ENCODE measurements at places on chromosomes 2 and 18.
A peak's percentile ranks its signal among the peaks of the same experiment; 100 is the strongest.

GRCh38 chr18:62606106-62606505 is 83.3 kb downstream of the ZCCHC2 start:
- no peak for DNase-seq

DNA sequence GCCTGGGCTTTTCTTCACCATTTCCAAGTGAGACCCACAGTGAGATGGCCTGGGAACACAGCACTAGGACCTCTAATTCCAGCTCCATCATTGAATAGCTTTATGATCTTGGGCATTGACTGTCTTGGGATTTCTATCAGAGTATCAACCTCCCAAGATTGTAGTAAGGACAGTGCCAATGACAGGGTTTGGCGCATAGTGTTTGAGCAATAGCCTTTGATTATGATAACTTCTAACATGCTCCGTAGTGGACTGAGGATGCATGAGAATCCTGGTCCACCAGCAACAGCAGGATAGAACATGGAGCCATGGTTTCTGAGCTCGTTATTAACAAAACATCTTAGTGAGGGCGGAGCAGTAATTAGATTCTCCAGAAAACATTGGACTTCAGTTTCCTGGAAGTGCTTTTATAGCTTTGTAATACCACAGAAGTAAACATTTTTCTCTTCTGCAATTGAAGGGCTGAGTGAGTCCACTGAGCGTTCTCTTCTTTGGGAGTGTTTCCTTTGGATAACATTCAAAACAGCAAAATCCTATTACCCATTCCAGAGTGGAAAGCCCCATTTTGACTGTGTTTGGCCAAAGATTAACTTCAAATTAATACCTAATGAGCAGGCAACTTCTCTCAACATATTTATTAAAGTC is 63.7 kb downstream of the IL1R2 start:
- no peak for DNase-seq

DNA sequence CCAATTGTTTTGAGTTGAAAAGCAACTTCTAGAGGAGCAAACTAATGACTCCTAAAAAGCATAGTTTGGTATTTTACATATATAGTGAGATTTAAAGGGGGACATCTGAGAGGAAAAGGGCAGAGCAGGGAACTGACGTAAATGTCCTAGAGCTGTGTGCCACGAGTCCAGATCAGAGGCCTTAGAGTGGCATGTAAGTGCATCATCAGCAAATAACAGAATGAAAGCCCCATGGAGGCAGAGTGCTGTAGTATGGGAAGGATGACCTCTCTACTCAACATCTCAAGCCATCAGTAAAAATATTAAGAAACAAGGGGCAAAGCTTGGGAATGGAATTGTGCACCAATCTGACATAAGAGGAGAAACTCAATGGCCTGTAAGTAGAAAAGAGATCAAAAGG is 31.4 kb downstream of the SCG2 start:
- no peak for DNase-seq

GRCh38 chr2:166464187-166464586 is 29.9 kb downstream of the SCN7A start:
- no peak for DNase-seq

DNA sequence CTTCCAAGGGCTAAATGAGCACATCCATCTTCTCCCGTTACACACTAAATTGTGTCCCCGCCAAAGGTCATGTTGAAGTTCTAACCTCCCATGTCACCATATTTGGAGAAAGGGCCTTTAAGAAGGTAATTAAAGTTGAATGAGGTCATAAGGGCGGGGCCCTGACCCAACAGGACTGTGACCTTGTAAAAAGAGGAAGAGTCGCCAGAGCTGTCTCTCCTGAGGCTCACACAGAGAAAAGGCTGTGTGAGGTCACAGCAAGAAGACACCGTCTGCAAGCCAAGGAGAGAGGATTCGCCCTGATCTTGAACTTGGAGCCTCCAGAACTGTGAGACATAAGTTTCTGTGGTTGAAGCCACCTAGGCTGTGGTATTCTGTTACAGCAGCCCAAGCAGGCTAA is 24.1 kb downstream of the TRABD2A start:
- DNase-seq, result no peak

DNA sequence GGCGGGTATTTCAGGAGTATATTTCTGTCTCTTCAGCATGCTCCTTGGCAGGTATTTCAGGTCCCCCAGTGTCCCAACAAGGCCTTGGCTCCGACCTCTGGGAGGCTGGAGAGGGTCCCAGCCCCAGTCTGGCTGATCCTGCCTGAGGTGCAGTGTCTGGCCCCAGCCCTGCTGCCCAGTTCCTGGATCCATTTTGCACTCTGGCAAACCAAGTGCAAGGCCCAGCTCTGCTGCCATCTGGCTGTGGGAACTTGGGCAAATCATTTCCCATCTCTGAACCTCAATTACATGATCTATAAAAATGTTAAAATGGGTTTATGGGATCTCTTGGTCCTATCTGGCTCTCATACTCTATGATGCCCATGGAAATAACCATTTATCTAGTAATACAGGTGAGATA is 63.6 kb downstream of the ZBTB7C start:
- DNase-seq, result no peak

DNA sequence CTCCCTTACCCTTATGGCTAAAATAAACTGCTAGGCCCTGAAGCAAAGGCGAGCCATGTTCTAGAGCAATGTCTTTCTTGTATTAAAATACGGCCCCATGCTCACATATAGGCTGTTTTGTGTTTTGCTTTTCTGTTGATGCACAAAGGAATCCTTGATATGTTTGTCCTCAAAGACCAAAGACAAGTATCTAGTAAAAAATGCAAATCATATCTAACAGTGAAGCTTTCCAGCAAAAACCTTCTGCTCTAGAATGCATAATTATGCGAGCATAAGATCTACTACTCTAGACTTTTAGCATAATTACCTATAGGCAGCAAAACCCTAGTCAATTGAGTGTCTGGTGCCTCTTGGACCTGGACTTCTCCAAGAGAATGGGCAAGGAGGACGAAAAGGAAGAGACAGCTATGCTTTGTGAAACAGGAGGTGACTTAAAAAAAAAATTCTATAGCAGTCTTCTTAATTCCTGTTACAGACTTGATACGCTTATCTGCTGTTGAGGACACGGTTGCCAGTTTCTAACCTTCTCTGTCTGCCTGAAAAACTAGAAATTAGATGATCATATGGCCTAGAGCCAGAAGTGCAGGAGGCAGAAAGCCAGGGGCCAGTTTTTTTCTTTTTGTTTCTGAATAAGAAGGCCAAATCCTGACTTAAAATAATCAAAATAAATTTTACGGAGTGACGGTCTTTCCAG is 1.5 kb upstream of the AMMECR1L start:
- no peak for DNase-seq

DNA sequence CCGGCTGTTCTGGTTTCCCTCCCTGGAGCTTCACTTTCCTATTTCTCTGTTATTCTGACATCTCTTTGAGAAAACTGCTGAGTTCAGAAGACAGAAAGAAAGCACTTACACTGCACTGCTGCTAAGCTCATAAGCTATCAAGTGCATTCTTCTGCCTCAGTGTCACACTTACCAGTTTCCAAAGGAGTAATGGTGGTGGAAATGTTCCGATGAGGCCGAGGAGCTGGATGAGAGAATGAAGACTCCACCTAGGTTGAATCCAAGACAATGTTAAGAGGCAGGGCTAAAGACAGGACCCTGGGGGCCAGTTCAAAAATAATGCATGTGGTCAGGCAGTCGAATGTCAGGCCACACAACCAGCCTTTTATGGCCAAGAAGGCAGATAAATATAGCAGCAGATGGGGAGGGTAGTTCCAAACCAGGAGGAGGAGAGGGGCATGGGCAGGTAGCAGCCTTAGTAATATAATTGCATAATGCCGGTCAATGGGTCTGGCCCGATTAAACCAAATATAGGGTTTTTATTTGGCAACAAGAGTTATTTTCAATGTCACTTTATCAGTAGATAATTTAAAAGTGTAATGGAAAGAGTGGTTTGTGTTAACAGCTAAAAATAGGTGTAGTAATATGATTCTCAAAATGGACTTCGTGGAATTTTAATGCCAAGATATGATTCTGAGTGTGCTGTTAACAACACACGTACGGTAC is at the start of gene MYOM1:
TSS of gene MYOM1 (minus strand) at position 338 of the 705 bp plus-strand sequence. CDS start 4,745 bp downstream, outside the sequence.
- DNase-seq, result no peak

GRCh38 chr2:99810225-99810624 is 320.4 kb upstream of the REV1 start:
- no peak for DNase-seq

GRCh38 chr2:25460261-25460905 is 118.7 kb upstream of the DNMT3A start:
- no peak for DNase-seq

DNA sequence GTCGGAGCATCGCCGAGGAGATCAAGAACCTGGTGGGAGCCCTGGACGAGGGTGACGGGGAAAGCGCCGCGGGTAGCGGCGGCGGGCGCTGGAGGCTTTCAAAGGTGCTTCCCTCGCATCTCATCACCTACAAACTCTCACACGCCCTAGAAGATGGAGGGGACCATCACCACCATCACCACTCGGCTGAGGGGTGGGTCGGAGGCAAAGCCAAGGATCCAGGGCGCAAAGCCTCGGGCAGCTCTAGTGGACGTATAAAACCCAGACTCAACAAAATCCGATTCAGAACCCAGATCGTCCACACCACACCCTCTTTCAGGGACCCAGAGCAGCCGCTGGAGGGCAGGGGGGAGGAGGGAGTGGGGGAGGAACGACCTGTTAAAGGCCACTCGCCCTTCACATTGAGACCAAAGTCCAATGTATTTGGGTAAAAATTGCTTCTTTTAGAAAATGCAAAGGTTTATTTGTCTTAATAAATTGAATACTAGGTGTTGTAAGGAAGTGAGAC is 1.5 kb downstream of the SOWAHC start:
- no peak for DNase-seq

DNA sequence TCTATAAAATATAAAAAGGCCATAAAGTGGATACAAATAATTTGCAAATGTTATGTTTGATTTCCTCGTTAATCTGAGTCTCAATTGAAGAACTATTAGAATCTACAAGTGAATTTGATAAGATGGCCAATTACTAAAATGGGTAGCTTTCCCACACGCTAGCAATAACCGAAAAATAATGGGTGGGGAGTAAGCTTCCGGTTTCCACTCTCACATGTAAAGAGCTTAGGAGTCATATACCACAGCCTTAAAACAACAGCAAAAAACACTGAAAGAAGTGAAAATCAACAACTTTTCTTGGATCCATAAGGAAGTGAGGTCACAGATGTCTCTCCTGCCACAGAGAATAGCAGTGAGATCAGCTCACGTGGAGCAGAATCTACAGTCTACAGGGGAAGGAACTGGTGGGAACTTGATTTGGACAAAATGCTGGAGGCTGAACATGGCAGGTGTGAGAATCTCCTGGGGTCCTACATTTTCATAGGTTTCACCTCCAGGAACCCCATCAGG is 18.6 kb downstream of the THAP4 start:
- no peak for DNase-seq

DNA sequence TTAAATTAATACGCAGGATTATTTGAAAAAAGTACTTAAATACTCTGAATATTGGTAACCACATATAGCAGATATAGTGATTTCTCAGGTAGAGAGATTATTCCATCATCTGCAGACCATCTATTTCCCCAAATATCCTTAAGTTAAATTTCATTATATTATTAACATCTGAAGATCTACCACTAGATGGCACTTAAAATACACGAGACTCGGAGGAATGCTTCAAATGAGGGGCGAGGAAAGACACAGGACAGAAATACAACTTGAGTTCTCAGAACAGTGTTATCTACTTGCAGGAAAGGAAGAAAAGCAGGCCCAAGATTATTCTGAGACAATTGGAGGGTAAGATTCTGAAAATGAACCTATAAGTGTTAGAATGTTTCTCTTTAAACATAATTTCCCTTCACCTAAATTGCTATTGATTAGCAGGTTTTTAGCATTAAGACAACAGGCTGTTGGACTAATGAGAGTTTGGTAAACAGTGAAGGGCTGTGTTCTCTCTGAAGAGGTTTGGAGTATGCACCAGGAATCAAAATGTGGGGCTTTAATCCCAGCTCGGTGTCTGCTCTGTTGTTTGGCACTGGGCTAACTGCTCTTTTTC is 76.9 kb upstream of the GCFC2 start:
- DNase-seq, result peak; percentile 59

DNA sequence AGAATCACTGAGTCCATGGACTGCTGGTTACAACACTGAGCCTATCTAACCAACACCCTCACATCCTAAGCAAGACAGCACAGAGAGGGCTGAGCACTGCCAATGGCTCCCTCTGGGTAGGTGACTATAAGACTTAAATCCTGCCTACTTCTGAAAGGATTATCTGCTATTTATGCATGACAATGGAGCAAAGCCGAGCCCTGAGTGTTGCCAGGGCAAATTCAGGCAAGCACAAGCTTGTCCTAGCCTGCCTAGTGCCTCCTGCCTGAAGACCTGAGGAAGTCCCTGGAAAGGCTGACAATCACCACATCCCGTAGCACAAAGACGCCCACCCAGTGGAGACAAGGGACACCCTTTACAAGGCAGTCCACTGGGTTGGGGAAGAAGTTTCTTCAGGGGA is 129.7 kb downstream of the OSR1 start:
- DNase-seq, result no peak

- DNase-seq, result peak; percentile 92
These were observed at the start of gene METTL5 for GRCh38 chr2:169824373-169825333. METTL5 (minus strand) TSS chr2:169824905; CDS start chr2:169824597, 308 bp downstream.

- DNase-seq, result no peak
These were observed 2.7 kb upstream of the CROCC2 start for GRCh38 chr2:240903191-240904060.

- DNase-seq, result peak; percentile 1
These were observed 185.8 kb downstream of the NDUFA10 start for GRCh38 chr2:239839306-239839705.

- no peak for DNase-seq
These were observed 15.6 kb upstream of the MAP3K20 start for GRCh38 chr2:173059971-173060461.

DNA sequence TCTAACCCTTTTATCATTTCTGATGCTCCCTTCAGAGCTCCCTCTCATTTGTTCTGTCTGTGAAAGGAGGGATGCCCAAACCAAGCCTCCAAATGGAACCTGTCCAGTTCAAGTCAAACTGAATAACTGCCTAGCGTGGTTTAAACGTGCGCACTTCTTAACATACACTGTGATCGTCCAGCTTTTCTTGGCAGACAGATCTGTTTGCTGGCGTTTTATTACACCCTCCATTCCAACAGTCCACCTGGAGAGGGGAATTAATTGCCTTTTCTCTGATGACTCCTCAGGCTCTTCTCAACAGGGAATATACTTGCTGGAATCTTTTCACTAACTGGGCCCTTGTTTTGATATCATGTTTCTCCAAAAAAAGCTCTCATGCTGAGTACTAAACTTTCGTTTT is 379.2 kb upstream of the POU3F3 start:
- DNase-seq, result peak; percentile 15

Measured in hepatocyte (in vitro differentiated cells).